ENCODE measurements at places on chromosomes 7 and 10.

DNA sequence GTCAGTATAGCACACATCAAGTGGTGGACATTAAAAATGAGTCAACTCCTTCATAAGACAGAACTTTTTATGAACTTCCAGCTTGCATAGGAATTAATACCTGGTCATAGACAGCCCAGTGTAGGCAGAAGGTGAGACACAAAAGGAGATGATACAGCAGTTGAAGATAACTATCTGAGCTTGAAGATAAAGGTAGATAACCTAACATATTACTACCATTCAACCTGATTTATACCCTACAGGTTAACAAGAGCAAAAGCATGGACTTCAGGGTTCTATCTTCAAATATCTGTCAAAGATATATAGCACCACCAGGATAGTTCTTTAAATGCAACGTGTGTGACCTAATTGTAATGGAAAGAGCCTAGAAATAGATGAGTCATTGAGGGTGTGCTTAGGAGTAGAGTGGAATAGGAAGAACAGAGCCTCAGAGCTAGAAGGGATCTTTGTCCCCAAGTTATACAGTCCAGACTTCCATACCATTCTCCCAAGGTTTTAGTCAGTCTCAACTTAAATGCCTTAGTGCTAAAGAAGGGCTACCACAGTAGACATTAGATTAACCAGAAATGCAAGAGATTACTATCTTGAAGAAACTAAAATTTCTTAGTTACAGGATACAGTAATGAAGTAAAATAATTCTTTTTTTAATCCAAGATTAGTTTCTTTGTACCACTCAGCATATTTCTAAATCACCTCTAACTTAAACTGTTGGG lies 9.2 kb downstream of the ZNF800 start:
- no peak for DNase-seq

- DNase-seq = no peak
Measured at GRCh38 chr10:97327348-97328294, 6.9 kb downstream of the FRAT2 start.

DNA sequence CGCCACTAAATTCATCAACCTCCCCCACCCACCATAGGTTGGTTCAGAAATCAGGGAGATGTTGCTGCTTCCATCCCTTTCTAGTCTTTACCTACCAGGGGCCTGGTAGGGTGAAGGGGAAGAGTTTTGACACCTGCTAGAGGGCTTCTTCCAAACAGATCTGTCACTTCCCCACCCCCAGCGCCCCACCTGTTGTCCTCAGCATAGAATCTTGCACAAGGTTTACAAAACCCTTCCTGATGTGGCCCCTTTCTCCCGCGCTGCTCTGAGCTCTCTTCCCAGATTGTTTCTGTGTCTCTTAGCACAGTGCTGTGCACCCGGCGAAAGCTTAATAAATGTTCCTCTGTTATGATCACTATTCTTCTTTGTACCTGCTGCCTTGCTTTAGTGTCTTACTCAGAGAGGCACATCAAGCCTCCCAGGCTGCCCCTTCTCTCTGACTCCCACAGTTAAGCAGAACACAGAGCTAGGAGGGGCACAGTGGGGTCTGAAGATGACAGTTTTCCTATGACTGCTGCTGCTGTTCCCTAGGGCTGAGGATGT lies 11.2 kb upstream of the C10orf95 start:
- no peak for DNase-seq

DNA sequence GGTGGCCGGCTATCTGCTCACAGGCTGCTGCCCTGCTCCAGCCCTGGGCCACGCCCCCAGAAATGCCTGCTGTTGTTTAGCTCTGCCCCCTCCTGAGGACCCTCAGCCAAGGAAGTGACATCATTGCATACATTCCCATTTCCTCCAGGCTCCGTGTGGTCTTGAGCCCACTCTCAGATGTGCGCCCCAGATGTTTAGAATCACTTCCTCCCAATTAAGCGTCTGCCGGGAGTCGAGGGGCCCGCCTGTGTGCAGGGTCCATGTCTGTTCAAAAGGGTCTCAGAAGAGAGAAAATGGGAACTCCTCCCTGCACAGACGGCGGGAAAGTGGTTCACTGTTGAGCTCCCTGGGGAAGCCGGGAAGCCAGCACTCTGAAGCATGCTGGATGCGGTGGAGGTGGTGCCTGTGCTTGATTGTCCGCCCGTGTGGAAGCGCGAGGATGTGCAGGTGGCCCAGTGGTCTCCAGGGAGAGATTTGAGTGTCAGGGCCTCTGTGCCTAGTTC lies 116.9 kb upstream of the PPIF start:
- DNase-seq = no peak

GRCh38 chr7:116354546-116355423 lies 144.4 kb downstream of the TES start:
- DNase-seq = no peak
